ENCODE measurements at places on chromosomes 7 and 10.

DNA sequence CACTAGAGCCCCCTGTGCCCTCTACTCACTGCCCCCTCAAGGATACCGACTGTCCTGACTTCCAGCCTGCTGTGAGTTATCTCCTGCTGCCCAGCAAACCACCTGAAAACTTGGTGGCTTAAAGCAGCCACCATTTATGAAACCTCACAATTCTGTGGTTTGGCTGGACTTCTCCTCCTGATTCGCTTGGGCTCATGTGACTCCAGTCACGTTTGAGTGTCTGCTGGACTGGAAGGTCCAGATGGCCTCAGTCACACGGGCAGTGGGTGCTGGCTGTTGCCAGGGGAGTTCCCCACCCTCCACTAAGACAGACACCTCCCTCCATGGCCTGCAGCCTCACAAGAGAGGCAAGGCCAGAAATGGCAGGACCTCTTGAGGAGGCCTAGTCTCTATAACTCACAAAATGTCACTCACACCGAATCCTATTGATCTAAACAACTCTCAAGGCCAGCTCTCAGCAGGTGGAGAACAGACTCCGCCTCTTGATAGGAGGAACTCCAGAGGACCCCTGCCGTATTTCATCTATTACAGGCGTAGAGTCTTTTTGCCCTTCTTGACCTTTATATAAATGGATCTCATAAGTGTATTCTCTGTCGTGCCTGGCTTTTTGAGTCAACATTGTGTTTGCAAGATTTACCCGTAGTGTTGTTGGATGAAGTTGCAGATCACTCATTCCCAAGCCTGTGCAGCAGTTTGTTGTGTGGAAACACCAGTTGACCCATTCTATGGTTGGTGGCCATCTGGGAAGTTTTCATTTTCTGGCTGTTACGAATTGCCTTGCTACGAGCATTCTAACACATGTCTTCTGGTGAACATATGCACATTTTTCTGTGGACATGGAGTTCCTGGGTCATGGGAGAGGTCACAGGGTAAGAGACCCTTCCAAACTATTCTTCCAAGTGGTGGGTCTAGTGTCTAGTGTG lies 48.3 kb downstream of the ZMIZ1 start:
- H3K4me1 ChIP-seq: no peaks in the 10 kb centered on the region
- DNase-seq: no peak
- peak overlapping the region; percentile 67 for H3K27ac ChIP-seq
- H3K4me3 ChIP-seq: no peak overlapping the region
- H3K36me3 ChIP-seq: no peaks in the 10 kb centered on the region

- H3K36me3 ChIP-seq: no peaks in the 10 kb centered on the region
- no peaks in the 10 kb centered on the region for H3K27me3 ChIP-seq
- no peak for DNase-seq
- H3K4me3 ChIP-seq: no peak overlapping the region
- peaks cover 25% of the 10 kb centered on the region for H3K4me1 ChIP-seq
Observed at GRCh38 chr10:97585439-97585811, 1.2 kb downstream of the HOGA1 start.

- H3K36me3 ChIP-seq: peaks cover 2% of the 10 kb centered on the region
- DNase-seq: no peak
- no peak overlapping the region for H3K27ac ChIP-seq
Observed at GRCh38 chr7:148362541-148362940, 228.0 kb upstream of the C7orf33 start.

DNA sequence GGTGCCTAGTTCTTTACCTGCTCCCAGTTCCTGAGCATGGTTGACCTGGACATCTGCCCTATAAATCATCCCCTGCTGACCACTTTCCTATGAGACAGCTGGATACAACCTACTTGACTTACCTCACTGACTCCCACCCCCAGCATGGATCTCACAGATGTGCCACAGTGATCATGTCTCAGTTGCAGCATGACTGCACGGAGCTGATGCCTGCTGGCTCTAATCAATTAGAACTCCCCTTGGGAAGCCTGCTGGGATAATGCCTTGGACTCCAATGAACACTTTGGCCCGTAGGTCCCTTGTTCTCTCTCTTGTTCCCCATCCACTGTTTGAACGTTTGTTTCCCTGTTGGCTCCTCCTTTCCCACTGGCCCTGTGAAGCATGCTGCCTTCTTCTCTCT lies 271.2 kb upstream of the IGFBP3 start:
- H3K27me3 ChIP-seq: peaks cover 1% of the 10 kb centered on the region
- H3K27ac ChIP-seq: no peak overlapping the region
- H3K4me1 ChIP-seq: no peaks in the 10 kb centered on the region
- no peaks in the 10 kb centered on the region for H3K36me3 ChIP-seq
- H3K4me3 ChIP-seq: no peak overlapping the region
- DNase-seq: no peak

DNA sequence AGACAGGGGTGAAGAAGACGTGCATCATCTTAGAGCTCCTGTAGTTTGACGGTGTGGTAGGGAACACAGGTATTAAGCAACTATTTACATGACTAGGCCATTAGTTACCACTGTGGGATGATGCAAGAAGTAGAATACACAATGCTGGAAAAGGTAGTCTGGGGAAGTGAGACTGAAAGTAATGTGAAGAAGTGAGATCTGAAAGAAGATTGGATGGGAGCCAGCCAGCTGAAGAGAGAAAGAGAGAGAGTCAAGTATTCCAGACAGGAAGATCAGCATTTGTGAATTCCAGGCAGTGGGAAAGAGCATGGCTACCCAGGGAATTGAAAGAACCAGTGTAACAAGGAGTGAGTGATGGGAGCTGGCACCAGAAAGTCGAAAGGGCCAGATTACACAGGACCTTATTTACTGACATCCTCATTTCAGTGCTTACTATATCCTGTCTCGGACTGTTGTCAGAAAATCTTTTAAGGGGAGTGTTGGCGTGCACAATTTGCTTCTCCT lies 4.0 kb upstream of the CFAP58 start:
- H3K4me3 ChIP-seq: no peak overlapping the region
- peak; percentile 36 for DNase-seq
- no peak overlapping the region for H3K27ac ChIP-seq
- H3K27me3 ChIP-seq: no peaks in the 10 kb centered on the region
- no peaks in the 10 kb centered on the region for H3K36me3 ChIP-seq

- no peak overlapping the region for H3K27ac ChIP-seq
- no peaks in the 10 kb centered on the region for H3K36me3 ChIP-seq
- H3K4me1 ChIP-seq: no peaks in the 10 kb centered on the region
- no peak for DNase-seq
- H3K4me3 ChIP-seq: no peak overlapping the region
Observed at GRCh38 chr7:67440321-67440720, 443.7 kb downstream of the TYW1 start.

- H3K36me3 ChIP-seq: no peaks in the 10 kb centered on the region
- no peak overlapping the region for H3K4me3 ChIP-seq
- no peaks in the 10 kb centered on the region for H3K27me3 ChIP-seq
- DNase-seq: no peak
- H3K27ac ChIP-seq: no peak overlapping the region
Observed at GRCh38 chr10:15305634-15306033, 65.5 kb downstream of the FAM171A1 start.

DNA sequence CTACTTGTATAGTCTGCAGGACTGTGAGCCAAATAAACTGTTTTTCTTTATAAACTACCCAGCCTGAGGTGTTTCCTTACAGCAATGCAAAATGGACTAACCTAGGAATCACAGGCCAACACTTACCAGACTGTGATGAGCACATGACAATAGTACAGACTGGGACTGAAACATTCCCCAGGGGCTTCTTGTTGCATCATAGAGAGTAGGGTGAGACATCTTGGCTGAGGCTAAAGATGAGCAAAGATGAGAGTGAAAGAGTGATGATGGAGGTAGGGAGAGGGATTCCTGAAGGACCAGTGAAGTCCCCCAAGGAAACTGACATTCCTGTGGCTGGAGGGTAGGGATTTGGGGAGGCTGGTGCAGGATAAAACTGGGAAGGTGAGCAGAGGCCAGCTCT lies 194.4 kb downstream of the TPST1 start:
- H3K4me1 ChIP-seq: no peaks in the 10 kb centered on the region
- H3K27me3 ChIP-seq: no peaks in the 10 kb centered on the region
- no peak overlapping the region for H3K27ac ChIP-seq
- no peak overlapping the region for H3K4me3 ChIP-seq
- H3K36me3 ChIP-seq: no peaks in the 10 kb centered on the region

DNA sequence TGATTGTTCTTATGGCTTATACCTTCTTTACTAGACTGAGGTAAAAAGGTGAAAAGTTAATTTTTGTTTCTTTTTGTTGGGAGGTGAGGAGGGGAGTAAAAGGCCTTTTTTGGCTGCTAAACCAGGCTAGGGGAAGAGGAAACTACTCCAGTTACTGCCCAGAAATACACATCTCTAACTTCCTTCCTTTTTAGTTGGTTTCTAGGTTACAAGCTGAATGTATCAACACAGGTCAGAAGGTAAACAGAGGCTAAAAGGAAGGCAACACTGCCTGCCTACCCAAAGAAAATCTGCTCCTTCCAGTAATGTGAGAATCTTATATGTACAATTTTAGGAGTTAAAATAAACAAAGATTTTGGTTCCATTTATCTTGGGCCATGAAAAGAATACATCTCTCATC lies 140.4 kb downstream of the NRBF2 start:
- no peaks in the 10 kb centered on the region for H3K36me3 ChIP-seq
- DNase-seq: no peak
- no peak overlapping the region for H3K27ac ChIP-seq
- H3K4me3 ChIP-seq: no peak overlapping the region
- no peaks in the 10 kb centered on the region for H3K4me1 ChIP-seq
- no peaks in the 10 kb centered on the region for H3K27me3 ChIP-seq

- H3K4me3 ChIP-seq: no peak overlapping the region
- H3K36me3 ChIP-seq: no peaks in the 10 kb centered on the region
- DNase-seq: no peak
Observed at GRCh38 chr7:2962865-2963264, 80.8 kb downstream of the CARD11 start.

DNA sequence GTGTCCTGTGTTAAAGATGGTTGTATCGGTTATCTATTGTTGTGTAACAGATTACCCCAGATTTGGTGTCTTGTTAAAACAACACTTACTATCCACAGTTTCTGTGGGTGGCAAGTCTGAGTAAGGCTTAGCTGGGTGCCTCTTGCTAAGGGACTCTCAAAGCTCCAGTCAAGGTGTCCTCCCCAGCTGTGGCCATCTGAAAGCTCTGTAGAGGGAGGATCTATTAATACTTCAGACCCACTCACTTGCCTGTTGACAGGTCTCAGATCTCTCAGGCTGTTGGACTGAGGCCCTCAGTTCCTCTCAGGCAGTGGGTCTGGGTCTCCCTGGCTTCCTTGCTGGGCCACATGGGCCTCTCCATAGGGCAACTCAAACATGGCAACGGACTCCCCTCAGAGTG lies 19.6 kb downstream of the ARID5B start:
- peak overlapping the region; percentile 0 for H3K27ac ChIP-seq
- peaks cover 40% of the 10 kb centered on the region for H3K4me1 ChIP-seq
- no peaks in the 10 kb centered on the region for H3K27me3 ChIP-seq
- H3K36me3 ChIP-seq: peaks cover 17% of the 10 kb centered on the region
- no peak for DNase-seq
- H3K4me3 ChIP-seq: no peak overlapping the region

GRCh38 chr10:52256832-52257691 lies 57.0 kb upstream of the DKK1 start:
- no peak for DNase-seq
- no peak overlapping the region for H3K27ac ChIP-seq

DNA sequence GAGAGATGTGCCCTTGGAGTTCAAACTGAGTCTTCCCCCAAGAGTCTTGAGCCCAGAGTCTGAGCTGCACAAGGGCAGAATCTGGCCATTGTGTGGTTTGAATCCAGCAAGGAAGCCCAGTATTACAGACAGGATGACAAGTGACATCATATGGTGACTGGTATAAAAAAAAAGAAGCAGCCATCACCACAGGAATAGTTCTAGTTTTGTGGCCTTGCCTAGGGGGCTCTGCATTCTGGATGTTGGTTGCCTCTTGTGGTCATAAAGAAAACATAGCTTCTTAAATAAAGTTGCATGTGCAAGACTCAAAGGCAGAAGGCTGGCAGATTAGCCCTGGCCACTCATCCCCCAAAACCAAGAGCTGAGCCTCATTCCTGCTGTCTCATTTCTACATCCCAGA lies 16.8 kb upstream of the LRRC72 start:
- H3K36me3 ChIP-seq: no peaks in the 10 kb centered on the region
- no peak overlapping the region for H3K4me3 ChIP-seq
- H3K27me3 ChIP-seq: no peaks in the 10 kb centered on the region
- no peak overlapping the region for H3K27ac ChIP-seq
- H3K4me1 ChIP-seq: no peaks in the 10 kb centered on the region

- H3K4me3 ChIP-seq: no peak overlapping the region
- no peaks in the 10 kb centered on the region for H3K4me1 ChIP-seq
- H3K27ac ChIP-seq: no peak overlapping the region
- H3K27me3 ChIP-seq: no peaks in the 10 kb centered on the region
Observed at GRCh38 chr10:7409045-7409731, 1.6 kb downstream of the SFMBT2 start.

- H3K36me3 ChIP-seq: peaks cover 2% of the 10 kb centered on the region
- no peak for DNase-seq
- H3K4me1 ChIP-seq: no peaks in the 10 kb centered on the region
- peak overlapping the region; percentile 98 for H3K27ac ChIP-seq
- peak overlapping the region; percentile 100 for H3K4me3 ChIP-seq
Observed at GRCh38 chr7:139361523-139361922, 1.8 kb downstream of the LUC7L2 start.

DNA sequence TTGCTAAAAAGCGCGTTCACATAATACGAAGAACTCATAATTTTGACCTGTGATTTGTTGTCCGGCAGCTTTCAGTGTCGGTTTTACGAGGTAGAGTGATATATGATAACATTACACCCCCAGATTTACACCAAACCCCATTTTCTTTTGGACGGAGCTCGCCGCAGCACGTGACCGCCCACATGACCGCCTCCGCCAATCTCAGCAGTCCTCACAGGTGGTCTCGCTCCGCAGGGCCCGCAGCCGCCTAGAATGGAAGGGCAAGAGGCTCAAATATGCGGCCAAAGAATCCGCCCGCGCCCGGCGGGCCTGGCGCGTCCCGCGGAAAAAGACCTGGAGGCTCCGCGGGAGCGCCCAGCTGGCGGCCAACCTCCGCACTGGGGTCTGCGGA lies at the start of gene HOXA7:
Gene HOXA7 (minus strand): TSS at position 168 of the 391 bp plus-strand sequence. CDS start 130 bp downstream, at position 38.
- H3K36me3 ChIP-seq: no peaks in the 10 kb centered on the region
- no peaks in the 10 kb centered on the region for H3K27me3 ChIP-seq
- H3K4me3 ChIP-seq: peak within 1 kb of the TSS; percentile 49

GRCh38 chr10:104622598-104623209 lies 18.4 kb upstream of the SORCS3 start:
- no peaks in the 10 kb centered on the region for H3K4me1 ChIP-seq
- H3K27me3 ChIP-seq: no peaks in the 10 kb centered on the region
- H3K4me3 ChIP-seq: no peak overlapping the region
- H3K27ac ChIP-seq: no peak overlapping the region
- no peaks in the 10 kb centered on the region for H3K36me3 ChIP-seq
- peak; percentile 71 for DNase-seq

GRCh38 chr7:124764847-124765400 lies 668 bp downstream of the GPR37 start:
- peaks cover 1% of the 10 kb centered on the region for H3K27me3 ChIP-seq
- H3K27ac ChIP-seq: no peak overlapping the region
- DNase-seq: no peak
- H3K4me1 ChIP-seq: peaks cover 20% of the 10 kb centered on the region

- no peaks in the 10 kb centered on the region for H3K27me3 ChIP-seq
- H3K27ac ChIP-seq: no peak overlapping the region
Observed at GRCh38 chr10:63414481-63415260, 51.1 kb downstream of the JMJD1C start.
